Effector CD4-positive, alpha-beta T cell (primary cell): ENCODE measurements at places on chromosomes 5 and 9.

- no peak for DNase-seq
Observed at GRCh38 chr9:94822273-94822672, 95.8 kb downstream of the AOPEP start.

GRCh38 chr9:106020186-106020585, 325.8 kb downstream of the TMEM38B start:
- no peak for DNase-seq

DNA sequence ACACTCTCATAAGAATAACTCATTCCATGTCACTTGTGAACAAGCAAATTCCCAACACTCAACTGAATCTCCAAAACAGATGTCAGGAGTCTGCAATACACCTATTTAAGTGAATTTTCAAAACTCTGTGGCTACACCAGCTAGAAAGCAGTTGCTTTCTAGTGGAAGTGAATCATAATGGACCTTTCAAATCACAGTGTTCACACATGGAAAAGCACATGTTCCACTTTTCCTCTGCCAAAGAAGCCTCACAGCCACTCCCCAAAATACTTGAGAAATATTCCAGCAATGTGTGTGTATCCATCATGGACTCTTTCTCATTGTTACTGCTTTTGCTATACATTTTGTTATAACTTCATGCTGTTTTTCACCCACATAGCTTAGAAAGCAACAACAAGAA, 17.4 kb downstream of the MARCHF3 start:
- no peak for DNase-seq

- DNase-seq = no peak
Observed at GRCh38 chr5:2240118-2240904, 357.6 kb upstream of the IRX4 start.

GRCh38 chr5:152514827-152515397, 109.8 kb upstream of the NMUR2 start:
- DNase-seq = no peak

DNA sequence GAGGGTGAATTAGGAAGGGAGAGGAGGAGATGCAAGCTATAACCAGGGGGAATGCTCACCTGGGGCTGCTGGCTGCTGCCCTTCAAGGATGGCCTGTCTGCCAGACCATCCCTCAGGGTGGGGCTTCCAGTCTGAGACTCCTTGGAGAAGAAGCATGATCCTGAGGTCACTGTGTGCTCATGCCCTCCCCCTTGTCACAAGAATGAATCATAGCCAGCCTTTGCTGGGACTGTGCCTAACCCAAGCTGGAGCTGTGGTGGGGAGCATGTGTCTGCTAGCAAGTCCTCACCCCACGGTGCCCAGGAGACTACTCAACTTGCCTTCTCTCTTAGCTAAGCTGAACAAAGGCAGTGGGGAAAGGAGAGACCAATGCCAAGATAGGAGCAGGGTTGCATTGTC, 463.6 kb downstream of the SPOCK1 start:
- no peak for DNase-seq

DNA sequence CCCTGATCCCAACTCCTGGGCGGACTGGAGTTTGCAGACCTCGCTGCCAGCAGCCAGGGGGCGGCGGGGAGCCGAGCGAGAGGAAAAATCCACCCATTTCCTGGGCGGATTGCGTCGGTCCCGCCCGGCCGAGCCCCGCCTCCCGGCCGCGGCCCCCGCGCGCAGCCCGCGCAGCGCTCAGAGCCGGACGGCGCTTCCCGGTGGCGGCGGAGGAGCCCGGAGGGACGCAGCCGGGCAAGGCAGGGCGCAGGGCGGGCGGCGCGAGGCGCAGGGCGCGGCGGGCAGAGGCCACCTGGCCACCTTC, at the start of gene OLFM1:
Gene OLFM1, plus strand, starts transcription at position 180 of the 304 bp plus-strand sequence. CDS start 322 bp downstream, outside the sequence.
- no peak for DNase-seq

GRCh38 chr5:62538017-62538942, 40.3 kb upstream of the LRRC70 start:
- no peak for DNase-seq

DNA sequence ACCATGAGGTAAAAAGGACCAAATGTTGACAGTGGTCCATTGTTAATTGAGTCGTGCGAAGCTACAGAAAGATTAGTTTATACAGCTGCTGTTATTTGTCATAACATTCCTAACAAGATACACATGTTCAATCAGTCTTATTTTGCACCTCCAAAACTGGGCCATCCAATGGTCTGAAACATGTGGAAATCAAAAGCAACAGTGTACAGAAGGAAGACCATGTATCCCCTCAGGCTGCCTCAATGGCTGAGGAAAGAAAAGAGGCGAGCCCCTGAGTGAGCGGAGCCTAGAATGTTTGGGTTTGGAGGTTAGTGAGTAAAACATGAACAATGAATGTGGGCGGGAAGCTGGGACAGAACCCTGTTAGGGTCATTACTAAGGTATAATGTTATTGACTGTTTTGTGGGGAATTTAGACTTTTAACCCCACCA, 35.6 kb downstream of the NFIB start:
- DNase-seq = no peak

DNA sequence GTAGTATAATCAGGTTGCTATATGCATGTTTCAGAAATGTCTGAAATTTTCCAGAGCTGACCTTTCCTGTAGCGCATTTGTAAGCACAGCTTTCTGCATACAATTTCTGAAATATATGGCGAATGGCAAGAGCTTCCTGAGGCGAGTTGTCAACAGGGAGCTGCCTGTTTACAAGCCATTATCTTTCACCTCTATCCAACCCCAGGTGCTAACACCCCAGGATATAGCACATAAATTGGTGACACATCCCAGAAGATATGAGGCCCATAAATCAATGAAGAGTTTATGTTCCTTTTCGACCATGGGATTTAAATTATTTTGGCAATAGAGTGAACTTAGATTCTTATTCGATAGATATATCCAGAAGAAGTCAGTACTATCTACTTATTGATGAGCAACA, 379.8 kb downstream of the KDM4C start:
- no peak for DNase-seq

- DNase-seq = no peak
Observed at GRCh38 chr9:14515571-14516198, 177.5 kb downstream of the ZDHHC21 start.

GRCh38 chr5:94524841-94525697, 93.3 kb downstream of the KIAA0825 start:
- DNase-seq = no peak

DNA sequence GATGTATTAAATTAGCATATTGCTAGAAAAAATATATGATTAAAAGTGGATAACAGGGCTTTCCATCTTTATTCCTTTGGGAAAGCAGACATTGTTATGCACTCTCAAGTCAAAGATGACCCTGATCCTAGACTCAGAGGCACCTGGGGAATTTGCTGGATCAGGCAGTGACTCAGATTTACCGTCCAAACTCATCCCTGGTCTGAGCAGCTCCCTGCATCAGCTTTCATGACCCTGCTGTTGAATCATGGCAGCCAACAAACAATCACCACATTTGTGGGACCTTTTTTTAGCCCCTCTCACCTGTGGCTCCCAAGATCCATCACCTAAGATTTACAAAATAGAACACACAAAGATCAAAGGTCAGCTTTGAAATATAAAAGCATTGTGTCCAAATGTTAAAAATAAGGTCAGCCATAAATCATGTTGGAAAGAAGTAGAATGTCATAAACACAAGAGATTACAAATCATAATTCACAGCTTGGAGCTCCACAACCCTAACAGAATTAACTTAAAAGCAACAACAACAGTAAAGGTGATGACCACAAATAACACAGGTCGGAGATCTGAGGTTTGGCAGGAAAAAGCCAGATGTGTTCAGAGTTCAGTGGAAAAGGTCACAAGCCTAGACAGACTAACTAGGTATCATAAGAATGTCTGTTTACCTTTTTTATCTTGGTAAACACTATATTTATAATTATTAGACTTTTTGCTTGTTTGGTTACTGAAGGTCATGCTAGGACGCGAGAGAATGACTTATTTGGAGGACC, 55.5 kb downstream of the ZFAND5 start:
- no peak for DNase-seq

- no peak for DNase-seq
Observed at GRCh38 chr9:129806061-129806460, 3.1 kb downstream of the TOR1B start.

- no peak for DNase-seq
Observed at GRCh38 chr5:6185574-6185973, 192.8 kb downstream of the MED10 start.

DNA sequence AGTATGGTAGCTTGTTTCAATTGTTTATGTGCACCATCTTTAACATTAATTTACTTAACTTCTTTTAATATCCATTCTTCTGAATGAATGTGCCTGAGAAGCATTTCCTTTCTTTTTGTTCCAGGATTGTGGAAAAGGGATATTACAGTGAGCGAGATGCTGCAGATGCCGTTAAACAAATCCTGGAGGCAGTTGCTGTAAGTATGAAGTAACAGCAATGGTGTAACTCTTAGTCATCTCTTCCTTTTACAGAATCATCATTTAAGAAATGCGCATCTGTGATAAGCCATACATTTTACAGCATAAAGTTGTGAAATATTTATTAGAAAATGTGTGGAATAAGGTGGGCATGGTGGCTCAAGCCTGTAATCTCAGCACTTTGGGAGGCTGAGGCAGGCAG, 117.7 kb downstream of the STARD4 start:
- no peak for DNase-seq

DNA sequence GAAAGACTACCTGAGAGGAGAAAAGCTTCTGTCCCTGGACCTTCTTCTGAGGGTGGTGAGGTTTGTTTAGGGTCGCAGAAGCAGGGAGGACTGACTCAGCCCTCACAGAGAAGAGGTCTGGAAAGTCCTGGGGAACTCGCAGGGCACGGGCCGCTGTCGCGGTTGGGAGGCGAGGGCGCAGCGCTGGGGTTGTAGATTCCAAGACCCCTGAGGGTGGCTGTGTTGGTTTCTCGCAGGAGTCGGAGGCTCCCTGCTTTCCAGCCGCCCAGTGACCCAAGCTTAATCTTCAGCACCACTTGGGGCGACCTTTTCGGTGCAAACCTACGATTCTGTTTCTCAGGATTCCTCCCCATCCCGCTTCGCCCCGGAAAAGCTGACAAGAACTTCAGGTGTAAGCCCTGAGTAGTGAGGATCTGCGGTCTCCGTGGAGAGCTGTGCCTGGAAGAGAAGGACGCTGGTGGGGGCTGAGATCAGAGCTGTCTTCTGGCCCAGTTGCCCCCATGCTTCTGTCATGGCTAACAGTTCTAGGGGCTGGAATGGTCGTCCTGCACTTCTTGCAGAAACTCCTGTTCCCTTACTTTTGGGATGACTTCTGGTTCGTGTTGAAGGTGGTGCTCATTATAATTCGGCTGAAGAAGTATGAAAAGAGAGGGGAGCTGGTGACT, 482 bp downstream of the SLC27A6 start:
- no peak for DNase-seq

DNA sequence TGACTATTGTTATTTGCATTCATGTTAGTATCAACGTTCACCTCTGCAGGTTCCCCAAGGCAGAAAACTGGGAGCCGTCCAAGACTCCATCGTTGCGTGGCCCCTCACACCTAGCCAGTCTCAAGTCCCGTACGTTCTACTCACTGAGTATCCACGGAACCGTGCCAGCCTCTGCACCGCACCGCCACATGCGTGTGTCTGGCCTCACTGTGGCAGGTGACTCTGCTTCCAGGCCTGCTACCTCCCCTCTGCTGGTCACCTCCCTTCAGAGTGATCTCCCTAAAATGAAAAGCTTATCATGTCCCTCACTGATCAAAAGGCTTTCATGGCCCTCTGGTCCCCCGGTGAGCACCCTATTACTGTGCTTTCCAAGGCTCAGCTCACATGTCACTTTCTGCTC, 108.1 kb downstream of the GABBR2 start:
- no peak for DNase-seq

DNA sequence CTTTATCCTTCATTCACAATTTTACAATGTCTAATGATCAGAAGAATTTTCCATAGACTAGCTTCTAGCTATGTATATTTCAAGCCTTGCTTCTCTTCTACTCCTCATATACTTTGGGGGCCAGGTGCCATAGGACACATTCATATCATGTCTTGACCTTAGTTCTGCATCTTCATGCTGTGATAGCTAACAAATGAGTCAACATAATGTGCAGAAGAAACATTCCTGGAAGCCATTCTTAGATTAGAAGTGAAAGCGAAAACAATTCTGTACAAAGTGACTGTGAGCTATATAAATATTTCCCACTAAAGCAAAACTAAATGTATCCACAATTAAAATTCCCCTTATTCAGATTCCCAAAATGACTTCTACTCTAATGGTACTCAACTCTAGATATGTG, 320.2 kb upstream of the NREP start:
- no peak for DNase-seq
